ENCODE measurements at places on chromosomes 11 and 22.

DNA sequence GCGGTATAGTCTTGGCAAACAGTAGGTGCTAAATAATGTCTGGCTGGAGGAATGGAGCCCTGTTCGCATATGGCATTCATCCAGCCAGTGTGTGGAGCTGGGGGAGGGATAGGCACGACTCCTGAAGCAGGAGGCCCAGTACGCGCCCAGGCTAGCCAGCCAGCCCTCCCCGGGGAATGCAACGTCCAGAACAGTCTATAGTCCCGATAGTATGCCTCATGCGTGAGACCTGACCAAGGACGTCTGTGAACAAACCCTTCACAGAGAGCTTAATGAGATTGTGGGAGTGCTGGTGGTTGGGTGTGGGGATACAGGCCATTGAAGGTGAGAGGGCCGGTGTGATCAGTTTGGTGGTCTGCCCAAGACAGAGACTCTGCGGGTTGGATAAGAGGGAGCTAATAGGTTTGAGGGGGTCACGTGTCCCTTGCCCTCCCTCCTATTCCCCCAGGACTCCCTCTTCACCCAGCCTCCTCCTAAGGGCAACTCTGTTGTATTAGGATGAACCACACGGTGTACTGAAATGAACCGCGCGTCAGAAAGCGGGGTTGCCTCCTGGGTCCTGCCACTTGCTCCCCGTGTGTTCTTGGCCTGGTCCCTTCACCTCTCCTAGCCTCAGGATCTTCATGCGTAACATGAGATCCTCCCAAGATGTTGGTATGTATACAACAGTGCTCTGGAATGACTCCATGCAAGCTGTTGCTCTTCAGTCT lies 987 bp upstream of the GRIK4 start:
- no peak for DNase-seq

DNA sequence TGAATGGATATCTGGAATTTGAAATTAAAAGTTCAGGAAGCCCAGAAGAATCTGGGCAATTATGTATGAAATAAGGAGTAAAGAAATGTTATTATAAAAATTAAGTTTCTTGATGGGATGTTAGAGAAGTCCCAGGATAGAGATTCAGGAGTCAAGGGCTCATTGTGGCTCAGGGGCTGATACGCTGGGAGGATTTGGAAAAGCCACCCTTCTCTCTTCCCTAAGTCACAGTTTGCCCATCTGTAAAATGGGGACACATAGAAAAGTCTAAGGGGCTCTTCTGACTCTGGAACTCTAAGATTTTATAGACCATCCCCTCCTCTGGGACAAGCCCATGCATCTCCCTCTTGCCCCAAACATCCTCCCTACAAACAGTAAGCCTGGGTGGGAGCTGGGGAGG lies 118.1 kb downstream of the TIMP3 start:
- no peak for DNase-seq

- DNase-seq: no peak
Measured at GRCh38 chr11:124725719-124726105, 14.0 kb upstream of the NRGN start.

DNA sequence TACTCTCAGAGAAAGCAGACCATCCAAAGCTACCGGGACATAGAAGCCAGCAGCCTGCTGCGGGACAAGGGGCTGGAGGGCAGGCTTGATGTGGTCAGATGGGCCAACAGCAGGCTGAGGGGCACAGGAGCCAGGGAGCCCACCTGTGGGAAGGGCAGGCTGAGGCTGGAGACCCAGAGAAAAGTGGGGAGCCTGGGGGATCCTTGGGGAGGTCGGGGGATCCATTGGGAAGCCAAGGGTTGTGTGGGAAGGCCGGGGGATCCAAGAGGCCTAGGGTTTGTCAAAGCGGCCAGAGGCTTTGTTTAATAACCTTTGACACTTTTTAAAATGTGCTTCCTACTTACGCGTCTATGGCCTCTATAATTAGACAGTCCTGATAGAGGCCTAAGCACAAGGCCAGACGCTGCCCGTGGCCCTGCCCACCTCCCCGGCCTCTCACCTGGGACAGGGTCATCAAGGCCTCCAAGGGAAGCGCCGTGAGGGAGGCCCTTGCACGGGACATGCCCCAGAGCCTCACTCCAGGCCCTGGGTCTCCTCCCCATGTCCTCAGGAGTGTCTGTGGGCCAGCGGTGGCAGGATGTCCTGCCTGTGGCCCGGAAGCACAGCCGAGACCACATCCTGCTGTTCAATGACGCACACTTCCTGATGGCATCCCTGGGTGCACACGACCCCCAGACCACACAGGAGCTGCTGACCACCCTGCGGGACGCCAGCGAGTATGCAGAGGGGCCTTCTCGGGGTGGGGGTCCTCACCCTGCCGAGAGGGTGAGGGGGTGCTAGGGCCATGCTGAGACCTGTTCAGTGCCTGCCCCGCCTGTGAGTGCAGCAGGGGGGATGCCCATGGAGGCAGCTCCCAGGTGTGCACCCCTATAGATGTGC lies 8.6 kb upstream of the GTSE1 start:
- no peak for DNase-seq

GRCh38 chr11:57527056-57527631 lies 3.4 kb downstream of the TIMM10 start:
- DNase-seq: peak; percentile 13

GRCh38 chr11:36748836-36749235 lies 150.8 kb upstream of the RAG2 start:
- no peak for DNase-seq

- DNase-seq: peak; percentile 52
Measured at GRCh38 chr11:2892215-2892966, 6.8 kb upstream of the CDKN1C start.

DNA sequence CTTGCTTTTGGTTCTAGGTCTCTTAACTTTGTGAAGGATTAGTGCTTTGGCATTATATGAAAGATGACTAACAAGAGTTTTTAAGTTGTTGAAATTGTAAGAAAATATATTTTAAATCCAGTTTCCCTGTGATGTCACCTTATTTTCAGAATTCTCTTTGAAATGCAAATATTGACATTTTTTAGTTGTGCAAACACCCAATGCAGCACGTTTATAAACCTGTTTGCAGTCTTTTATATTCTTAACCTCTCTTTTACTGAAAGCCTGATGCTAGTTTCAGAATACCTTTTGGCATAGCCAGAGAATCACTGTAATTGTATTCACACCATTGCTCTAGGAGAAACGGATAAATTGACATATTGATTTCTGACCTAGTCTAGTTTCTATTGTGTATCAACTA lies 42.8 kb upstream of the SLC37A2 start:
- DNase-seq: no peak

- no peak for DNase-seq
Measured at GRCh38 chr11:113643701-113644100, 62.4 kb downstream of the TMPRSS5 start.

GRCh38 chr11:110524238-110524637 lies 94.5 kb downstream of the FDX1 start:
- no peak for DNase-seq

GRCh38 chr11:35274909-35275785 lies 136.2 kb downstream of the CD44 start:
- DNase-seq: peak; percentile 27

DNA sequence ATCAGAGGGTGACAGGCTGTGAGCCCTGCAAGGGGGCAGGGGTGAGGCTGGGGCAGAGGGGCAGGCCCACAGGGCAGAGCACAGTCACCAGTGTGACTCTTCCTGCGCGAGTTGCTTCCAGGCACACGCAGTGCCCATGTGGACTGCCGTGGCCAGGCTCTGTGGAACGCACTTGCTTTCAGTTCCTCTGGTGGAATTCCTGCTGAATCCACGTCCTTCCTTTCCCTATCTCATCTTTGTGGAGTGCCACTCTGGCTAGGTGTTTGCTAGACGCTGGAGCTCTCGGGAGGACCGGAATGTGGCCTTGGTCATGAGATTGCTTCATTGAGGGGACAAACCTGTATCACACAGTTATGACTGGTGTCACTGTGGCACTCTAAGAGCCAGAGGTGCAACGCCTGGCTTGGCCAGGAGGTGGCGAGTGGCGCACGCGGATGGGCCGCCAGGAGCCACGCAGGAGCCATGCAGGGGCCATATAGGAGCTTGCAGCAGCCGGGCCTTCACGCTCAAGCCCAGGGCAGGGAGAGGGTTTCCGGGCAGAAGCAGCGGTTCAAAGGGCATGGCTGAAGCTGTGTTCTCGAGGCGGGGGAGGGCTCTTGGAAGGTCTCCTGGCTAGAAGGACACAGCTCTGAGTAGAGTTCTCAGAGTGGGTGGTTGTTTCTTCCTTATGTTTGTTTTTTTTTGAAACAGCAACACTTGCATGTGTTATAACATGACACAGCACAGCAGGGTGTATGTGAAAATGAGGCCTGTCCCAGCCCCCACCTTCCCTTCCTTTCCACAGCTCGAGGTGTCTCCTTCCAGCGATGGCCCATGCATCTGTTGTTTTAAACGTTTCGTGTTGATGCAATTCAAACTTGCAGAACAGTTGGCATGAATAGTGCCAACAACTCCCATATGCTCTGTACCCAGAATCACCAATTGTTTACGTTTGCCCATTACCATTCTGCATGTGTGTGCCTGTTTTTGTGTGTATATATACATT lies 36.2 kb downstream of the TBC1D22A start:
- DNase-seq: peak; percentile 97

DNA sequence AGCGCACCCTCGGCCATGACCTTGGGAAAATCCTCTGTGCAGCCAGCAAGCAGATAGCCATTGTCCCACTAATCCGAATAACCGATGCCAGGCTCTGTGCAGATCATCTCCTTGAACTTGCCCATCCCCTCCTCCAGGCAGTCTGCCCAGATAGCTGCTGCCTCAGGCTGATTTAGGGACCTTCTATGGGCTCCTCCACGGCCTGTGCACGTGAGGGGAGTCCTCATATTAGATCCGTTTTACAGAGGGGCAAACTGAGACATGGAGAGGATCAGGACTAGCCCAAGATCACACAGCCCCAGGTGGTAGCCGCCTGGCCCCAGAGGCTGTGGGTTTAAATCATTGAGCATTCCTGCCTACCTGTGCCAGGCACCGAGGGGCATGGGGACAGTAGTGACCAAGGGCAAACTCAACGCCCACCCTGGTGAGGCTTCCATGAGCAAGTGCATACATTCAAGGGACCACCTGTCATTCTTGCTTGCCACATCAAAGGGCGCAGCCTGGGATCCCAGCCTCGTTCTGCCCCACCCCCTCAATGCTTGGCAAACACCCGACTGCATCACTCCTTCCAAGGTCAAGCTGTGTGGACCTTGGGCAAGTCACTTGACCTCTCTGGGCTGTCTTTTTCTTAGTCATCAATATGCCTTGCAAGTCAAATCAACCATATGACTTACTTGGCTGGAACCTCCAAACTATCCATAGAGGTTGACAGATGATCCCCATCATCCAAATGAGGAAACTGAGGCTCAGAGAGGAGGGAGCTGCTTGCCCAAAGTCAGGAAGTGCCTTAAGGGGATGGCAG lies 131.6 kb downstream of the MN1 start:
- DNase-seq: no peak

DNA sequence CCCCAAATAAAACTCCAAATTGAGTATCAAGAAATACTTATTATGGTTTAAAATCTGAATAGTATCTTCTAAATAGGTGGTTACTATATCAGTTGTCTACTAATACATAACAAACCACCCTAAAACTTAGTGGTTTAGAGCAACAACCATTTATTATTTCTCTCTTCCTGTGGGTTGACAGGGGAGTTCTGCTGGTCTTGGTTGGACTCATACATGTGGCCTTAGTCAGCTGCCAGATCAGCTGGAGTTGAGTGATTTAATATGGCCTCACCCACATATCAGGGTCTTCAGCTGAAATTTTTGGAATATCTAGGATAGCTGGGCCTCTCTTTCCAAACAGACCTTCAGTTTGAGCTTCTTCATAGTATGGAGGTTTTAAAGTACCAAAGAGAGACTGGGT lies 34.5 kb downstream of the C11orf65 start:
- DNase-seq: no peak

DNA sequence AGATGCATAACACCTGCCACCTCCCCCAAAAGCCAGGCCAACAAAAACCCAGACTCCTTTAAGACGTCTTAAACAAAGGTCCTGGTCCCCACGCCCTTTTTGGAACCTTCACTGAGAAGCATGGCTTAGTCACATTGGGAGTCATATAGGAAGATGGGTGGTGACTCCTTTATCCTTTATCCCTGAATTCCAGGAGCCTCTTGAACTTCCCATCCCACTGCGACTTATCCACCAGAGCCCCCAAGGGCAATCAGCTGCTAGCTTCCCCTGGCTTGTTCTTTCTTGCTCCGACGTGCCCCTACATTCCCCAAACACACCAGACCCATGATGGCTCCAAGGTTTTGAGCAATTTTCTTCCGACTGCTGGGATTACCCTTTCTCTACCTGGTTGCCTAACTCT lies 567.0 kb upstream of the CADM1 start:
- DNase-seq: no peak

- DNase-seq: no peak
Measured at GRCh38 chr11:46114378-46114777, 6.9 kb downstream of the PHF21A start.

GRCh38 chr11:47998733-47999359 lies 18.5 kb downstream of the PTPRJ start:
- DNase-seq: no peak

DNA sequence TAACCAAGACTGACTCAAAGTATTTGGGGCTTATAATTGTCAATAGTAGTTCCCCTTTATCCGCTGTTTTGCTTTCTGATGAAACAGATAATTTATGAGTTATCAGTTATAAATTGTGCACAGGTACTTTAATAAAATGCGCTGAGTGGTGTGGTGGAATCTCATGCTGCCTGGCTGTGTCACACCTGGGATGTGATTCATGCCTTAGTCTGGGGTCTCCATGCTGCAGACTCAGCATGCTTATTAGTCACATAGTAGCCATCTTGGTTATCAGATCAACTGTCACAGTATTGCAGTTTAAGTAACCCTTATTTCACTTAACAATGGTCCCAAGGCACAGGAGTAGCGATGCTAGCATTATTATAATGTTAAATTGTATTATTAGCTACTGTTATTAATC lies 995.2 kb downstream of the NTM start:
- no peak for DNase-seq

DNA sequence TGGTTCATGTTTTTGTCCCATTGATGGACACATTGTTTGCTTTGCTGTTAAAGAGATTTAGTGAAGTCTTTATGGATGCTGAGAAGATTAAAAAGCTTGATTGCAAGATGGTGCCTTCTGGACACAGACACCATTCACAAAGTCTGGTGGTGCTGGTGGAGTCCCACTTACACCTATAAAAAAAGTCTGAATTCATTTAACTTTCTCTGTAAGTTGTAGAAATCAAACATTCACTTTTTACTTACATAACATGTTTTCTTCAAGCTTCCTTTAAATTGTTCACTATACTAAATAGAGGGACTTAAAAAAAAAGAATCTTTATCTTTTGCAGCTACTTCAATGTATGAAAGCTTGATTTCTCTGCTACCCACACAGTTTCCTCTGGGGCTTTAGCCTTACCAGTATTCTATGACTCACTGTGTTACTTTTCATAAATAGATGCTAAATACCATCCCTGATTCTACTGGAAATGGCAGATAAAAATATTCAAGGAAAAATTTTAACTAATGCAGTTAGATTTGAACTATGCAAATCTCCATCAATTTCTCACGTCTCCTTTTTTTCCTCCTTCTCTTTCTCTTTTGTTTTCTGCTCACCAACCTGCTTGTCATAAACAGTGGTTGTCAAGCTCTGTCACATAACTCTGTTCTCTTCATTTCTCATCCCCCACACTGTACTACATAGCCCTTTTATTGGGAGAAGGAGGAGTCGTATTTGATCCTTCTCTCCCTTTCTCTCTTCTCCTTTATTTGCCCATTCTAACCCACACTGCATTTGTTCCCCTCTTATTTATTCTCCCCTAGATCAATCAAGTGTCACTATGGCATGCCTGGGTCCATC lies 89.7 kb downstream of the FAM76B start:
- no peak for DNase-seq

All from NCI-H1694 (cell line).